ENCODE measurements at places on chromosomes 13 and 19. TPM values are rescaled to one million over a fixed set of nuclear protein-coding genes. Genes with fewer than 3 reads are reported as not detected.
A peak's percentile ranks its signal among the peaks of the same experiment; 100 is the strongest.

STOML3 gene
- not detected for polyA plus RNA-seq

SHANK1 gene
- polyA plus RNA-seq: not detected

CEACAM4 gene
- 24.4 TPM for polyA plus RNA-seq

PSG5 gene
- polyA plus RNA-seq: not detected

ZNF541 gene
- polyA plus RNA-seq: 0.42 TPM

MBD3L3 gene
- not detected for polyA plus RNA-seq

- no peak for DNase-seq
- H3K4me1 ChIP-seq: no peaks in the 10 kb centered on the region
- H3K27me3 ChIP-seq: no peaks in the 10 kb centered on the region
- no peak overlapping the region for H3K4me3 ChIP-seq
- no peaks in the 10 kb centered on the region for H3K36me3 ChIP-seq
Measured at GRCh38 chr13:96248996-96249395, 159.1 kb downstream of the HS6ST3 start.

DNA sequence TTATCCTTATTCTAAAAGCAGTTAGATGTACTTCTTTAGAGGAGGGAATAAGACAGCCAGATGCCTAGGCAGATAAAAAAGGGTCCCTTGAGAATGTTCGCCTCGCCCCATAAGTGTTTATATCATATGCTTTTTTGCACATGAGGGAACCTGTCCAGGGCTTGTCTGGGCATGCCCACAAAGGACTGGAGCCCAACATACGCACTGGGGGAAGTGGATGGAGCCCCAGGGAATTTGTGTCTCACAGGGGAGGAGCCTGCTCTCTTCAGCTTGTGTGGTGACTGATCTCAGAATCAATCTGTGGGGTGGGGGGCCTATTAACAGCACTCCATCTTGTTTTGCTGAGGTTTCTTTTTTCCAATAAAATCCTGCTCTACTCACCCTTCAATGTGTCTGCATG lies 22.6 kb downstream of the MED4 start:
- no peak overlapping the region for H3K4me3 ChIP-seq
- no peaks in the 10 kb centered on the region for H3K27me3 ChIP-seq
- no peak for DNase-seq
- H3K27ac ChIP-seq: no peak overlapping the region
- H3K36me3 ChIP-seq: peaks cover 78% of the 10 kb centered on the region

GRCh38 chr19:524062-524674 lies 7.4 kb upstream of the CDC34 start:
- peaks cover 5% of the 10 kb centered on the region for H3K4me1 ChIP-seq
- H3K36me3 ChIP-seq: no peaks in the 10 kb centered on the region
- DNase-seq: no peak
- no peak overlapping the region for H3K27ac ChIP-seq

DNA sequence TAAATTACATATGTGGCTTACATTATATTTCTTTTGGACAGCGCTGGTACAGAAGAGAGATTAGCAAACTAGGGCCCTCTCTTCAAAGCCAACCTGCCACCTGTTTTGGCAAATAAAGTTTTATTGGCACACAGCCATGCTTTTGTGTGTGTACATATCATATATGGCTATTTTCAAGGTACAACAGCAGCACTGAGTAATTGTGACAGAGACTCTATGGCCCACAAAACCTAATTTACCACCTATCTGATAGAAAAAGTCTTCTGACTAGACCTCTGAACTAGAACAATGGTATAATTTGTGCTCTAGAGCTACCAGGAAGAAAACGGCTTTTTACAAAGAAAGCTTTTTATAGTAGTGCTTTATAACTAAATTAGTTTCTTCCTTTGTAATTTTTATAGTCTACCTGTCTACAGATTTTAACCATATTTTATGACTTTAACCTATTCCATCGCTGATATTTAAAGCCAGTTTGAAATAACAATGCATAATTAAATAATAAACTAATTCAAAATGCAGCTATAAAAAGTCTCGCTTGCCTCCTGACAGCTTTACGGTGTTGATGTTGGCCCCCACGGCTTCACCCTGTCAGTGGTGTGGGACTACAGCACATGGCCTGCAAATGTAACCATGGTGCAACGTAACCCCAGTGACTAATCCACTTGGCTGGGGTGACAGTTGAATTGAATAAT lies 17.7 kb upstream of the DPY19L3 start:
- H3K36me3 ChIP-seq: peaks cover 24% of the 10 kb centered on the region
- no peaks in the 10 kb centered on the region for H3K4me1 ChIP-seq
- no peak overlapping the region for H3K27ac ChIP-seq
- no peak overlapping the region for H3K4me3 ChIP-seq
- DNase-seq: no peak

GRCh38 chr13:111923991-111924677 lies 142.8 kb upstream of the SOX1 start:
- H3K36me3 ChIP-seq: no peaks in the 10 kb centered on the region
- H3K27ac ChIP-seq: no peak overlapping the region
- no peak overlapping the region for H3K4me3 ChIP-seq
- DNase-seq: no peak
- no peaks in the 10 kb centered on the region for H3K4me1 ChIP-seq

- no peaks in the 10 kb centered on the region for H3K36me3 ChIP-seq
- DNase-seq: peak; percentile 87
- peak overlapping the region; percentile 67 for H3K4me3 ChIP-seq
- peak overlapping the region; percentile 60 for H3K27ac ChIP-seq
- no peaks in the 10 kb centered on the region for H3K27me3 ChIP-seq
- H3K4me1 ChIP-seq: peaks cover 13% of the 10 kb centered on the region
Measured at GRCh38 chr19:40403262-40403984, 9.8 kb downstream of the PRX start.

GRCh38 chr13:60268203-60268555 lies 104.5 kb upstream of the DIAPH3 start:
- no peaks in the 10 kb centered on the region for H3K4me1 ChIP-seq
- no peak for DNase-seq
- no peaks in the 10 kb centered on the region for H3K36me3 ChIP-seq

DNA sequence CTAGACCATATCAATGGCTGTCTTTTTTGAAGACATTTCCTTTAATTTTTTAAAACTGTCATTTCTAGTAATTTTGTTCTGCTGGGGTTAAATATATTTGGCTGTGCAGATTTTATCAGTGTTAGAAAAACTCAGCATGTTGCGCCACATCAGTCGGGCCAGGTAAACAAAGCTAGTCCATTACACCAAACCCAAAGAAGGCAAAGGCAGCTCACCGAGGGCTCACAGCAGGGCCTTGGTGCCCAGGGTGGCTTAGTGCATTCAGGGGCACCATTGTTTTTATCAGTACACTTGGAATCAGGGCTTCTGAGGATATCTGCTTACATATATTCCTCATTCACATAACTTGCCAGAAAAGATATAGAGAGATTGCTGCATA lies 22.2 kb downstream of the SPATA13 start:
- H3K4me1 ChIP-seq: peaks cover 2% of the 10 kb centered on the region
- no peak overlapping the region for H3K4me3 ChIP-seq
- DNase-seq: no peak
- H3K27ac ChIP-seq: no peak overlapping the region
- no peaks in the 10 kb centered on the region for H3K27me3 ChIP-seq
